SK-N-SH (cell line): ENCODE measurements at places on chromosomes 11 and 22.

DNA sequence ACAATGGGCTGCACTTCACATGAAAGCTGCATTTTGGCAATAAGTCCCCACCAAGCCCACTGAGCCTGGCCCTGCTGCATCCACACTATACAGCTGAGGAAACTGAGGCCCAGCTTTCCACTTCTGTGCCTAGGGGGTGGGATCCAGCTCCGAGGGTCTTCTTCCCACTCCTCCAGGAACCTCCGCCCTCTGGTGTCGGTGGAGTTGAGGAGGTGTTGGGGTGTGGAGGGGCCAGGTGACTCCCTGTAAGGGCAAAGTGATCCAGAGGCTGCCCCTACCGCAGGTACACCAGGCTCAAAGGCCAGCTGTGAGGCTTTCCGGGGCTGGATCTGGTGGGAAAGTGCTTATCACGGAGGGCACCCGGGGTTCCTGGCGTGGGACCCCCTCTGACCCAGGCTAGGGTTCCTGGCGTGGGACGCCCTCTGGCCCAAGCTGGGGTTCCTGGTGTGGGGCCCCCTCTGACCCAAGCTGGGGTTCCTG is 125.0 kb downstream of the KCNQ1 start:
- no peak for DNase-seq

- no peak for DNase-seq
Measured at GRCh38 chr11:108966206-108966605, 301.3 kb downstream of the DDX10 start.

GRCh38 chr11:32379719-32380118 is 55.6 kb downstream of the WT1 start:
- DNase-seq = no peak

DNA sequence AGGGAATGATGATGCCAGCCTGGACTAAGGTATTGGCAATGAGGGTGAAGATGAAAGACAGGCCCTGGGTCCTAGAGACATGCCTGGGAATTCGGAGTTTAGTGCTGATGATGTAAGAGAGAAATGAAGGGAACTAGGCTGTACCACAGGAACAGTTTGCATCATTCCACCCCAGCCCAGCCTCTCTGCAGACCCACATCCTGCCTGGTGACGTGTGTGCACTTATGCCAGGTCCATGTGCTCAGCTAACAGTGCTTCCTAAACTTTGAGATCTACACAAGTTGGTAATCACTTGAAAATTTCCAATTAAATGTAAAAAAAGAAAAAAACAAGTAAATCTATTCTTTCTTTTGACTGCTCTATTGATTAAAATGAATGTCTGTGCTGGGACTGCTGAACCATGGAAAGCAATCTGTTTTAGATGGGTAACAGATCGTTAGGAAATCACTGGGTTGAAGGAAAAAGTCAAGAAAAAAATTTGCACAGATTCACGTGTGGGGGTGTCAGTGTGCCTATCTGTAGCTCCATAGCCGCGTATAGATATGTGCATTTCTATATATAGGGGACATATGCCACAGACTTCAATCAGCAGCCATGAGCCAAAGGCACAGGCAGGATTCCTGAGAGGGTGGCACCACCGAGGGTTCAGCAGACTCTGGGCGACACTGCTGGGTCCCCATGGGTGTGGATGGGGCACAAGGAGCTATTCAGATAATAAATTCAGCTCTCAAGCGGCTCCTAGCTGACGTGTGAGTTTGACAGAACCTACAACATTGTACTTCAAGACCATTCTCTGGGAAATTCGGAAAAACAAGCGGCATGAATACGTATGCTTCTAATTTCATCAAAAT is 131.1 kb upstream of the OPCML start:
- no peak for DNase-seq

DNA sequence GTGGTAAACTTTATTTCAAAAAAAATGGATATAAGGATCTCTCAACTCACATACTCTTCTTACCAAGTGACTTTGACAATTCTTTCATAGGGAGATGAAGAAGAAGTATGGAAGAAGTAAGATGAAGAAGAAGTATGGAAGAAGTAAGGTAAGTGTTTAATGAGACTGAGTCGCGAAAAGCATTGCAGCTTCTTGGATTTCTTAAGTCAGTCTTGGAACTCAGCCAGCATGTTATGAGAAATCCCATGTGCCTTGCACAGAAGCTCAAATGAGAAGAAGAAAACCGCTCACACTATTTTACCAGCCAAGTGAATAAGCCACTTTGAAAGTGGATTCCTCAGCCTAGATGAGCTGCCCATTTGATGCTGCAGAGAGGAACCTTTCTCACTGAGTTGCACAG is 332.0 kb upstream of the CCDC179 start:
- no peak for DNase-seq

DNA sequence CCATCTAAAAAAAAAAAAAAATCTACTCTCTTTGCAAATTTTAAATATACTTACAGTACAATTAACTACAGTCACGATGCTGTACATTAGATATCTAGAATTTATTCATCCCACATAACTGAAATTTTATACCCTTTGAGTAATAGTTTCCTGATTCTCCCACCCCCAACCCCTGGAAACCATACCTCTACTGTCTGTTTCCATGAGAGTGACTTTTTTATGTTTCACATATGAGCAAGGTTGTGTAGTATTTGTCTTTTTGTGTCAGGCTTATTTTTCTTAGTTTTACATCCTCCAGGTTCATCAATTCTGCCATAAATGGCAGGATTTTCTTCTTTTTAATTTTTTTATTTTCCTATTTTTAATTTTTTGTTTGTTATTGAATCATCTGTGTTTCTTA is 3.2 kb downstream of the HBB start:
- no peak for DNase-seq

- no peak for DNase-seq
Measured at GRCh38 chr11:5923427-5923776, 18.6 kb upstream of the OR56A3 start.

- DNase-seq = no peak
Measured at GRCh38 chr22:48893288-48894063, 934.2 kb downstream of the BRD1 start.

DNA sequence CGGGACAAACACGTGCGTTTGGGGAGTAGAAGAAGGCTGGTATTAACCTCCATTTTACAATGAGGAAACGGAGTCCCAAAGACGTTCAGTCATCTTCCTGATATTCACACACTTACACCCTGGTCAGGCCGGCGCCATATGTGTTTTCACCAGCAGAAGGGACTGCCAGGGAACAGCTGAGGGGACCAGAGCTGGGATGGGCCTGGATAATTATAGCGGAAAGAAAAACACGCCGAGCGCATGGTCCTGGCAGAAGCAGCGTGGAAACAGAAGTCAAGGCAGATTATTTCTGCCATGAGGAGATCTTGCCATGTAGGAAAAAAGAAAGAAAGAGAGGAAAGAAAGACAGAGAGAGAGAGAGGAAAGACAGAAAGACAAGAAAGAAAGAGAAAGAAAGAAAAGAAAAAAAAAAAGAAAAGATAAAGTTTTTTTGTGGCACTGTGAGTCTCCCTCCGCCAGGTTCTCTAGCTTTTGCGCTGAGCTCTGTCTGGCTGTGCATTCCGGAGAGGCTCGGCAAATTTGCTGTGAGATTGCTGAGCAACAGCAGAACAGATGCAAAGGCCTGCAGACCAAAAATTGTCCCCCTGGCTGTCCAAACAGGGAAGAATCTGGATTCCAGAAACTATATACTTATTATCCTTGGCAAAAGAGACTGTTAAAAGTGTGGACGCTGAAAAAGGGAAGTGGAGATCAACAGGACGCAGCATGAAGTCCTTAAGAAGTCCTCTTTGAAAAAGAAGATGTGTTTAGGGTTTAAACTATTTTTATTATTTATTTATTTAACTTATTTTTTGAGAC is 1.3 kb upstream of the UCP2 start:
- DNase-seq = peak; percentile 49

- no peak for DNase-seq
Measured at GRCh38 chr11:129543515-129544290, 168.1 kb downstream of the BARX2 start.

GRCh38 chr11:2507945-2508749 is 63.3 kb downstream of the KCNQ1 start:
- DNase-seq = no peak

DNA sequence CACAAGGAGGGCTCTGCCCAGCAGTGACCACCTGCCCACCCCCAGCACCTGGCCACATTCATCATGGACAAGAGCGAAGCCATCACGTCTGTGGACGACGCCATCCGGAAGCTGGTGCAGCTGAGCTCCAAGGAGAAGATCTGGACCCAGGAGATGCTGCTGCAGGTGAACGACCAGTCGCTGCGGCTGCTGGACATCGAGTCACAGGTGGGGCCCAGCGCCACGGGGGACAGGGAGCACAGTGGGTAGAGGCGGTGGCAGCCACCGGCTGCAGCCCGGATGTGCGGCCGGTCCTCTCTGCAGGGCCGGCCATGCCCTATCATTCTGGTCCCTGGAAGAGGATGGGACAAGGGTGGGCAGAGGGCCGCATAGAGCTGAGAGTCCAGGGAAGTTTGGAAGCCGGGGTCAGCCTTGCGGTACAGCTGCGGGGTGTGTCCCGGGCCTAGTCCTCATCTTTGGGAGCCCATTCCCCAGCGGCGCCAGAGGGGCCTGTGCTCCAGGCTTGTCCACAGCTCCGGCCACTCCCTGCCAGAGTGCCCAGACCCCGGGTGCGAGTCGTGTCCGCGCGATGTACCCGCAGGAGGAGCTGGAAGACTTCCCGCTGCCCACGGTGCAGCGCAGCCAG is 14.1 kb downstream of the EPS8L2 start:
- peak; percentile 18 for DNase-seq

GRCh38 chr22:24310969-24311368 is 40.3 kb downstream of the SPECC1L start:
- DNase-seq = no peak
